ENCODE measurements at places on chromosomes 7 and 10.

DNA sequence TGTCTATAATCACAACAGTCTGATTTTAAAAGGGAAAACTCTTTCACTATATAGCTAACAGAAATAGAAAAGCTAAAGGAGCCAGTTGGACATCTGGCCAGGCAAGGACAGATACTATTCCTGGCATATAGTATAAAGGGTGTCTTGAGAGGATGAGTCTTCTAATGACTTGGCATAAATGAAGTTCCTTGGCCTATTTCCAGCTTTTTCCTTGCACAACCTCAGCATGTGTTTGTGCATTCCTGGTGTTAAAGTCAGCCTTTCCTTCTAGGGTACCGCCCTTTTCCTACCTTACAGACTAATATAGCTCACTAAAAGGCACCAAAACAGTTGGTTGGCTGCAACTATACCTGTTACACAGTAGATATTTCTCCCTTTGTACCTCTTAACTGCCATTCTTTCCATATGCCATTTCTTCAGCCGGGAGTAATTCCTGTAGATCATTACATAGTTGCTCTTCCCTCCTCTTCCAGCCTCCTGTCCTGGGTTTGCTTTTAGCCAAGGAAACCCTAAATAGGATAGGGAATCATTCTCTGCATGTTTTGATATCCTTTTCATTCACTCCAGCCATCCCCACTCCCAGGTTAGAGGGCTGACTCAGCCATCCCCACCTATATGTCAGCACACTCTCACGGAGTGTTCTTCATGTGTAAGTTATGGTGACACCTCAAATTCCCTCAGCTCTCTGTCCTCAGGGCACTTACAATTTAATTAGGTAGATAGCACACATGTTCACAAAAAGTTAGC is 102.1 kb upstream of the MDFIC start:
- DNase-seq: peak; percentile 75

DNA sequence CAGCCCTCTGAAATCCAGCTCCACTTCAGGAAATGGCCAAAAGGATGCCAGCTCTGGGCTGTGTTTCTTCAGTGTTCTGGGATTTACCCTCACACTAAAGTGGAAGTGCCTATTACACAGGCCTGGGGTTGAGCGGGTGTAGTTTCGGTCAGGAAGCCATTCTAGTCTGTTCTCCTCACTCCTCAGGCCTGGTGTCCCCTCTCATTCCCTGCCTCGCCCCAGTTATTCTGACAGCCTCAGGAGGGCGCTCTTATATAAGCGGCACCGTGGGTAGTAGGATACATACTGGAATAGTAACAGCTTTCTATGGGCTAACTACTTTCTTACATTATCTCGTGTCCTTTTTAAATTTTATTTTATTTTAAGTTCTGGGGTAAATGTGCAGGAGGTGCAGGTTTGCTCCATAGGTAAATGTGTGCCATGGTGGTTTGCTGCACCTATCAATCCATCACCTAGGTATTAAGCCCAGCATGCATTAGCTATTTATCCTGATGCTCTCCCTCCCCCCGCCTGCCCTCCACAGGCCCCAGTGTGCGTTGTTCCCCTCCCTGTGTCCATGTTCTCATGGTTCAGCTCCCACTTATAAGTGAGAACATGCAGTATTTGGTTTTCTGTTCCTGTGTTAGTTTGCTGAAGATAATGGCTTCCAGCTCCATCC is 12.2 kb upstream of the LGI1 start:
- DNase-seq: peak; percentile 77

DNA sequence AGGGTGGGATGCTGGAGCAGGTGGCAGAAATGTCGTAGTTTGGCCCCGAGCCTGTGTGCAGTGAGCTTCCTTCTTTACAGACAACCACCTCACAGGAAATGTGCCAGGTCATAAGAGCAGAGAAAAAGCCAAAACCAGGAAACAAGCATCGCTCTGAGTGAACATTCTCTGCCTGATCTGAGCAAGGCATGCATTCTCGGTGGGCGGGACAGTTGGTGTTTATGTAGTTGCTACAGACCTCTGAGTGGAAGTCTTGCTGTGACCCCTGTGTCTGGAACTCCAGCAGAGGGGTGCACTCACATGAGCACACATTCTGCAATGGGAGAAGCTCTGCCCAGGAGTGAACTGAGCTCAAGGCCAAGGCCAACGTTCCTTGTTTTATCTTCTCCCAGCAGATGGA is 230.1 kb downstream of the TCERG1L start:
- DNase-seq: no peak

GRCh38 chr7:33040803-33041516 is 21.6 kb downstream of the NT5C3A start:
- no peak for DNase-seq

GRCh38 chr7:112745635-112746034 is 44.6 kb downstream of the TMEM168 start:
- DNase-seq: no peak

Measured in astrocyte of the hippocampus (primary cell).